ENCODE measurements at places on chromosomes 7 and 10.

DNA sequence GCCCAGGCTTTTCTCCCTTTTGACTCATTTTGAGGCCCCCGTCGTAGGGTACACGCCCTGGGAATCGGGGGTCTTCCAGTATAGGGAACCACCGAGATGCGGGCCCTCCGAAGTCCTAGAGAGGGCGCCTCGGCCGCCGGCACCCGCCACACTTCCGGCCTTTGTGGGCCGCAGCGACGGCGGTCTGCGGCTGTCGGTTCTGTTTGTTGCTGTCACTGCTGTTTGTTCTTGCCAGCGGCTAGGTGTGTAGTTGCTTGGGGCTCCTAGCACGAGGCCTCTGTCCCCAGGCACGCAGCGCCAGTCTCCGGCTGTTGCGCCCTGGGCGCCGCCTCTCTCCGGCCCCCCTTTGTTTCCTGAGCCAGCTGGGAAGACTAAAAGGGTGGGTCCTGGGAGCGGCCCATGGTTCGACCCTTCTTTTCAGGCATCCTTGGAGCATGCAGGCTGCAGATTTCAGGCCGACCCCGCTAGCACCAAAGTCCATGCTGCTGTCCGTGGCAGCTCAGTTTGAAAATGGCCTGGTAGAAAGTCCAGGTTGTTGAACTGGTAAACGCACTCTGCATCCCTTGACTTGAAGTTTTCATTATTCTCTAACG is 17.8 kb upstream of the ZKSCAN1 start:
- DNase-seq = no peak

DNA sequence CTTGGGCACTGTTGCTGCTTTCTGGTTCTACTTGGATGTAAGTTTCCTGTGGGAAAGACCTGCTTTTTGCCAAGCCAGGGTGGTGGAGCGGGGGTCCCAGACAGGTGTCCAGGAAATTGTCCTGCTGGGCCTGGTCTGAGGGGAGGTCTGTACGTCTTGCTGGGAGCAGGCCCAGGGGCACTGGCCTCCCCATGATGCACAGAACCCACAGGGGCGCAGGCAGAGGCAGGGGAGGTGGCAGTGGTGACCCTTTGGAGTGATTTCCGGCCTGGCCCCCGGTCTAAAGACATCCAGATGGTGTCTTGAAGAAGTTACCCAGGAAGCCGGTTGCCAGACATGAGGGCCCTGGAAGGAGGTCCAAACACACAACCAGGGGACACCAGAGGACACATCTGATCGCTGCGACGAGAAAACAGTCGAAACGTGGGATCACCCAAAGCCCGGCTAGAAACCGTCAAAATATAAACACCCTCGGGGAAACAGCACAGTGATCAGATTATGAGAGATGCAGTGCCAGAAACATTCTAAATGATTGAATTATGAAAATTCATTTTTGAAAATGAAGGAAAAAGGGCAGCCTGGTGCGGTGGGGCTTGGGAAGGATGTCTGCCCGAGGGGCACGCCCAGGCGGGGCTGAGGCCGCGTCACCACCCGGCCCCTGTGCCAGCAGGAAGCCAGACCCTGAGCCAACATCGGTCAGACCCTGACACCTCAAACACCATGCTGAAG is 59.6 kb downstream of the TMEM270 start:
- no peak for DNase-seq

DNA sequence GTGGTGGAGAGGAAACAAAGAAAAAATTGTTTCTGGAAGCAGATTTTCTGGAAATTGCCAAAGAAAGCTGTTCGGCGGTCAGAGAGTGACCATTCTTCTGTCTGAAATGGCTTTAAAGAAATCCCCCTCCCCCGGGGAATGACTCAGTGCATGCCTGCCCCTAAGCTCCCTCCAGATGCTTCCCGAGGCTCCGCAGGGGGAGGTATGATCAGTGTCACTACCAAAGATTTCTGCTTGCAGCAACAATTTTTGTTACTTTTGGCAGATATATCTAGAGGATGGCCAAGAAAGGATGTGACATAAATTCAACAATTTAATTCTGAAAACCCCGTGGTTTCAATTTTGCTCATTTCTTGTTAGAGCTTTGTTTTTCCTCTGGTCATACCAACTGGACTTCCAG is 163.9 kb downstream of the JCAD start:
- DNase-seq = no peak

- DNase-seq = no peak
Measured at GRCh38 chr7:80977751-80978150, 58.9 kb upstream of the SEMA3C start.

- DNase-seq = no peak
Measured at GRCh38 chr10:78408671-78409472, 375.2 kb downstream of the RPS24 start.

DNA sequence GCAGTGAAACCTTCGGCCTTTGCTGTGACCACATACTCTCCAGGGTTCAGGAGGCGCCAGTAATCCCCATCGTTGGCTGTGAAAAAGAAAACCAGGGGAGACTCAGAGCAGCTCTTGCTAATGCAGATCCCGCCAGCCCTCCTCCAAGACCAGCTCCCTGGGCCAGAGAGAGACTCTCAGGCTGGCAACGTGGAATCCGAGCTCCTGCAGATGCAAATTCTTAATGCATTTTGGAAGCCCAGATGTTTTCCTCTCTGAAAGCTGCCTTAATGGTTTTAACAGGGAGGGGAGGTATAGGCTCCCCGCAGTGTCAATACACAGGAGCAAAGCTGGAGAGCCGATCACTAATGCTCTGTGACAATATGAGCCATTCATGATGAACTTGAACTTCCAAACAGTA is 80.8 kb downstream of the GPR26 start:
- no peak for DNase-seq

DNA sequence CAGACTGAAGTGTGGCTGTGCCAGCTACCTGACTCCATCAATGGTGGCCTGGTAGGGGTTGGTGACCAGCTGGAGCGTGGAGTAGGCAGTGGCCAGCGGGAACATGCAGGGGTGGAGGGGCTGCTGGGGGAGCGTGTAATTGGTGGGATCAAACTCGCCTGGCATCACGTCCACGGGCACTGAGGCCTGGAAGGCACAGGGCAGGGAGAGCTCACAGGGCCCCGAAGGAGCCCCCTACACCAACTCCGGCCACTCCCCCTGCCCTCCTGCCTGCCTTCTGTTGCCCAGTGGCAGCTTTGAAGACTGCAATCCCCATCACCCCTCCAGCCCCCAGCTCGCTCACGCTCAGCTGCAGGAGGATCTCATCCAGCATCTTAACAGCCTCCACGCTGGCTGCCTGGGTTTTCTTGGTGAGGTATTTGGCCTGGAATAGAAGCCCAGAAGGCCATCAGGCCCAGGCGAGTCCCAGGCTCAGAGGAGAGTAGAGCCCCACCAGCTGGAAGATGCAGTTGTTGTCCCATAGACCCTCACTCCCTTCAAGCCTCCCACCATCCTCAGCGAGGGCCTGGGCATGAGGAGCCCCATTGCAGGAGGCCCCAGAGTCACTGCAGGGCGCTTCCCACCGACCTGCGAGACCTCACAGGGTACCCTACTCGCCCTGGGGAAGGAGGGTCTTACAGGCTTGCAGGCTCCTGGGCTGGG is 7.1 kb downstream of the POLD2 start:
- DNase-seq = no peak

DNA sequence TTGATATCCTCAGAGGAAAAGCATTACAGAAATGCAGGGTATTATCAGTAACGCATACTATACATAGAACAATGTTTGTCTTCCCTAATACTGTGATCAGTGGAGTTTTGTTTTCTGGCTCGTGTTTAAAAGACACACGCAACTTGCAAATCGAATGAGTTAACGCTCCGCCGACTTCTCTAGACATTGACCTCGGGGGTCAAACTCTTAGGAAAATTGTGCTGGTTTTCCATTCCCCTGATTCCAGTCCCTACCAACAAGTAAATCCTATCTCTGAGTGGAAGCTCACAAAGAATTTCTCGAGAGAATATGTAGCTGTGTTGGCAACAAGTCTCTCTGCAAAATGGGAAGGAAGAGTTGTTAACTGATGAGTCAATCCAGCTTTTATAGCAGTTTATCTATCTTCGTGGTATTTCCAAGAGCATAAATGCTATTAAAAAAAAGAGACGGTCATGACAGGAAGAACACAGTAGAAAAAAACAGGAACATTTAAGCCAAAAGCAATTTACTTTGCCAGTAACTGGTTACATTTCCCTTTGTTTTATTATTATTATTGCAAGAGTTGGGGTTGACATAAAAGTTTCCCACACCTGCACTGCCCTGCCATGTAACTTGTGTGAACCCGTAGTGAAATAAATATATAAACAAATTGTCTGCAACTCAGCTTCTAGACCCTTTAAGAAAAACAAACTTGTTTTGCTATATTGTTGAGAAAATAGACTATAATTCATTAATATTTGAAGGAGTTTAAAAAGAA is 144.4 kb downstream of the ARID5B start:
- DNase-seq = no peak

DNA sequence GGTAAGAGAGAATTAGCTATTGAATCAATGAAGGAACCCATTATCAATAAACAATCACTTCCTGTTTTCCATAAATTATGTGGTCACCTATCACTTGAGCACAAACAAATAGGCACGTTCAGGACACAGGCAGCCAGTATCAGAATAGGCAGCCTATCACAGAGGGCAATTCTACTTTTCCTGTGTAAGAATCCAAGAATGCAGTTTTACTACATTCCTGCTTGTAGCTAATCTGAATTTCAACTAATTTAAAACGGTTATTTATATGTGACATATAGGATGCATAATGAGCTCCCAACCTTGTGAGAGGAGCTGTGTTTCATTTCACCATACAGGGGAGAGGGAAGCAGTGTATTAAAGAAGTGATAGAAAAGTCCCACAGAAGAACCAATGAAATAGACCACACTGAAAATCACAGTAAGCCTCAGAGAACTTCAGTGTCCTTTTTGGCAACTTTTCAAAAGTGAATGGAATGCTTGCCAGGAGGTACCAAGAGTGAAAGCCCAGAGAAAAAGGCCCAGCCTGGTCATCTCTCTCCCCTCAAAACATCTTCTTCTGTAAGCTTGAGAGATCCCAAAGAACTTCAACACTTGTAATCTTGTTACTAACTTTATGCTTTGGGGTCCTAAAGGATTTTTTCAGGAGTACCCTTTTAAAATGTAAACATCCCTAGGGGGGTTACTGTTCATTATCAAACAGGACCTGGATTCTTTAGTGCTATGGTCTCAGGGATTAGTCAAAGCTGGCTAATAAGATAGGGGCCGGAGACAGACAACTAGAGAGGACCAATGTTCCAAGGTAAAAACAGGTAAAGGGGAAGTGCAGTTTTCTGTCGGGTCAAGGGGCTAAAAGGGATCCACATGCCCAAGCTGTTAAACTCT is 1.3 kb downstream of the IMMP2L start:
- no peak for DNase-seq

DNA sequence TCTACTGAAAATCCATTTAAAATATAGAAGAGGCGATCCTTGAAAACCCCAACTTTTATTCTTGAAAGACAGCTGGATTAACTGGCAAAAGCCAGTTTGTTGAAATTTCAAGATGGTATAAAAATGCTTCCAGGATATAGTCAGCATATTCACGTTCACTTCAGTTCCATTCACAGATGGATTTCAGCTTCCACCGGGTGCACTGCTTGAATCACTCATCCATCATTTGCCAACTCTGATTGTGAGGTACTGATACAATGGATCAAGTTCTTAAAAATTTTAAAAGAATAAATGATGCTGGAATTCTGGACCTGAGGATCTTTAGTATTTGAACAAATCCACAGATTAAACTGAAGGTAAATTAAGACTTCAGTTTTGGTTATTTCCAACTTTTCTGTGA is 2.4 kb downstream of the PURB start:
- no peak for DNase-seq

- DNase-seq = no peak
Measured at GRCh38 chr7:130844811-130845580, 111.0 kb upstream of the KLF14 start.

DNA sequence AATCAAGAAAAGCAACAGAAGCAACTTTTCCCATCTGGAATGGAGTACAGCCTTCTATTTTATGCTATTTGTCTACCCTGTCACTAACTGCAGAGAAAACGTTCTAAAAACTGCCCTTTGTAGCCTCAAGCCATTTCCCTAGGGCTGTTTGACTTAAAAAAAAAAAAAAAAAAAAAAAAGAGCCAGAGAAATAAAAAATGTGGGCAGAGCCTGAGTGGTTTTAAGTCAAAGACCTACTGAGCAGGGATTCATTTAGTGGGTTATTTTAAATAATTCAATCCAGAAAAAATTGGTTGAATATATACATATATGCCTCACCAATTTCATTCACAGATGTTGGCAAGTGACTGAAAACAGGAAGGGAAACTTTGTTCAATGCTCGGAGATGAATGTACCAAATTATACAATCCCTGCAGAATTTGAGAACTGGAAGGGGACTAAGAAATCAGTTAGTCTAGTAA is 75.2 kb downstream of the PPP1R3C start:
- no peak for DNase-seq

DNA sequence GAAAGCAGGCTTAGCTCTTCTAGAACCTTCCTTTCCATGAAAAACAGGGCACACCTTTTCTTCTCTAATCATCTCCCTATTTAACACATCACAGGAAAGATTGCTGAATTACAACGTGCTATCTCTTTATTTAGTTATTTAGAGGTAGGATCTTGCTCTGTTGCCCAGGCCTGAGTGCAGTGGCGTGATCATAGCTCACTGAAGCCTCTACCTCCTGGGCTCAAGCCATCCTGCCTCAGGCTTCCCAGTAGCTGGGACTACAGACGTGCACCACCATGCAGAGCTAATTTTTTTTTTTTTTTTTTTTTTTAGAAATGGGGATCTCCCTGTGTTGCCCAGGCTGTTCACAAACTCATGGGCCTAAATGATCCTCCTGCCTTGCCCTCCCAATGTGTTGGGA is 251.2 kb downstream of the PRPF18 start:
- DNase-seq = no peak

GRCh38 chr7:140364819-140365218 is 33.5 kb downstream of the SLC37A3 start:
- peak; percentile 15 for DNase-seq

GRCh38 chr10:108791794-108792474 is 1131.4 kb downstream of the XPNPEP1 start:
- DNase-seq = no peak

GRCh38 chr7:46651070-46651469 is 730.0 kb upstream of the IGFBP3 start:
- DNase-seq = no peak

DNA sequence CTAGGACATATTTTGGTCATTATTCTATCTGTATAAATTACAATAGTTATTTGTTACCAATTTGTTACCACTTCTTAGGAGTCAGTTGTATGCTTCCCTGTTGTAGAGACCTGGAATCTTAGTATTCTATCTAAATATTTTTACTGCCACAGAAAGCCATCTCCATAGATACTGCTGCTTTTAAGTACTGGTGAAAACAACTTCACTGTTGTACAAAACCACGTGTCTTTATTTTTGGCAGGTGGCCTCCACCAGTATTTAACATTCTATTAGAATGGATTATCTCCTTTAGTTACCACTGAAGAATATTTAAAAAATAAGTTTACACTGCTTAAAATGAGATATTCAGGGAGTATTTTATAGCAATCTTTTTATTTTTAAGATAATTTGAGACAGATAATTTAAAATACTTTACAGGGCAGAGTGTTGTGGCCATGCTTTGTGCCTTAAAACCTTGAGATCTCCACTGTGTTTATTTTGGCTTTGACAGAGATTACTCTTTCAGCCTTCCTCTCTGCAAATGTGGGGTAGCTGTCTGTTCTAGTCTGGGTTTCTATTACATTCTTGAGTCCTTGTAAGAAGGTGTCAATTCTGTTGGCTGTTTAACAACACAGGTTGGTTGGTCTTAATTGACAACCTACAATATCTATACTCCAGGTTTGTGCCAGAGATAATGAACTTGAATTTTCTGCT is 185.6 kb downstream of the LRRC4 start:
- DNase-seq = no peak
